Stimulated activated CD4-positive, alpha-beta T cell treated with anti-CD3 and anti-CD28 coated beads, Interleukin-15, amount 100 ng/mL, for 1 hour (primary cell): ENCODE measurements at places on chromosomes 7 and 10.

- no peak for DNase-seq
These were observed 20.5 kb upstream of the RASGEF1A start for GRCh38 chr10:43287056-43288007.

- DNase-seq = no peak
These were observed 43.2 kb upstream of the TES start for GRCh38 chr7:116167177-116167576.

GRCh38 chr10:14761372-14761771, 13.3 kb downstream of the FAM107B start:
- no peak for DNase-seq

DNA sequence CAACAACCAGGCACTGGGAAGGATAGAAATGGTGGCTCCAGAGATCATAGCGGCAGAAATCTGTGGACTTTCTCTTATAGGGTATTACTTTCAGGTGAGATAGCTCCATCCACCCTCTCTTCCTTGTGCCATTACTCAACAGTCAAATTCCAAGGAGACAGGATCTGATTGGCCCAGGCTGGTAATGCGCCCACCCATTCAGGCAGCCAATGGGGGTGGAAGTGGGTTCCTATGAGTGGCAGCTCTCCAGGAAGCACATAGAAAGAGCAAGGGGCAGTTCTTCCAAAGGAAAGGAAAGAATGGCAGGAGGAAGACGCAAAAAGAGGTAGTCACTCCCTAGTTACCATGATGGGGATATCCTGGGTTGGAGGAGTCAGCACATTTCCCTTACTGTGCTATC, 94.4 kb downstream of the STRA8 start:
- DNase-seq = no peak

- no peak for DNase-seq
These were observed 91.0 kb upstream of the COL1A2 start for GRCh38 chr7:94303695-94304094.

DNA sequence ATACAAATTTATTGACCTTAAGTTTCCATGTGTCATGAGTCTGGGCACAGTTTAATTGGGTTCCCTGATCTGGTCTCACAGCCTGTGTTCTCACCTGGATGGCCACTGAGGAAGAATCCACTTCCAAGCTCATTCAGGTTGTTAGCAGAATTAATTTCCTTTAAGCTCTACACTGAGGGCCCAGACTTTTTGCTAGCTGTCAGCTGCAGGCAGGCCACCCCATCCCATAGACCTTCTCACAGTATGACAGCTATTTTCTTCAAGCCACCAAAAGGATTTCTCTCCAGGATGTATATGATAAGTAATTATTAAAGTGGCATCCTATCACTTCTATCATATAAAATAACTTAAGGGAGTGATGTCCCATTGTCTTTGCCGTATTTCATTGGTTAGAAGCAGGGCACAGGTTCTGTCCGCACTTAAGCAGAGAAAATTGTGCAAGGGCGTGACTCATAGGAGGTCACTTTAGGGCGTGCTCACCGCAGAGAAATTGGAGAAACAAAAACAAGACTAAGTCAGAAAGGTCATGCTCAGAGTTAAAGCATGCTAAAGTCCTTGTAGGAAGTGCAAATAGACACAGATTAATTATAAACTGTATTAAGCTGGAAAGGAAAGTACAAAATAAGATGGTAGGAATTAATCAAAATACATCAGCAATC, 109.9 kb downstream of the AHR start:
- DNase-seq = no peak

GRCh38 chr10:78384049-78384431, 350.4 kb downstream of the RPS24 start:
- DNase-seq = no peak

DNA sequence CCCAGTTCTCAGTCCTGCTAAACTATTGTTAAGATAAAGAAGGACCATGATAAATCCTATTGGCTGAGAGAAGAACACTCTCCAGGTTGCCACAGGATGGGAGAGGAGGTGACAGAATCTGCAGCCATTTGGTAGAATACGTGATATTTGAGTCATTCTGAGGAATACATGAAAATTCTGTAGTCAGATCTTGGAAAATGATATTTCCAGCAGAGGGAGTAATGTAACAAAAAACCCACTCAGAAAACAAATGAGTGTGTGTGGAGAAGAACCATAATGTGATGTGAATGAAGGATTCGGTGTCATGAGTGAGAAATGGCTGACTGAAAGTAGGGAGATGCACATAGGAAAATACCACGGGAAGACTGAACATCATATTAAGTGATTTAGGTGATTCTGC, 128.5 kb upstream of the PFKP start:
- DNase-seq = no peak

GRCh38 chr7:152660021-152660420, 15.9 kb downstream of the XRCC2 start:
- no peak for DNase-seq

GRCh38 chr7:86094166-86094669, 549.5 kb upstream of the GRM3 start:
- DNase-seq = no peak

GRCh38 chr10:86103391-86104101, 263.0 kb downstream of the GRID1 start:
- no peak for DNase-seq

GRCh38 chr10:16141499-16141898, 281.2 kb upstream of the MINDY3 start:
- no peak for DNase-seq

DNA sequence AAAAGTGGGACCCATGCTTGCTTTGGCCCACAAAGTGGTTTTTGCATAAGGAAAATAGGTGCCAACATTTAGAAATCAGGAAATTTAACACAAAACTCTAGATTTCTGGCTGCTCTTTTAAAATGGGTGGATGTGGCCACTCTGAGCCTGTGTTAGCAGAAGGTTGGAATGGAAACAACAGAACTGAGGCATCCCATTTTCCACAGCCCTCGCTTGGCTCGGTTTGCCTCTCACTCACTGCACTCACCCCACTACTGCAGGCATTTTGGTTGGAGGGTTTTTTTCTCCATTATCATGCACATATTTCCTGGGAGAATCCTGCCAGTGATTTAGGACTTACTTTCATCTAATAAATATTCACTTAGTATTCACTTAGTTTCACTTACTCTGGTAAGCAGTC, 178.9 kb downstream of the BICC1 start:
- DNase-seq = no peak

DNA sequence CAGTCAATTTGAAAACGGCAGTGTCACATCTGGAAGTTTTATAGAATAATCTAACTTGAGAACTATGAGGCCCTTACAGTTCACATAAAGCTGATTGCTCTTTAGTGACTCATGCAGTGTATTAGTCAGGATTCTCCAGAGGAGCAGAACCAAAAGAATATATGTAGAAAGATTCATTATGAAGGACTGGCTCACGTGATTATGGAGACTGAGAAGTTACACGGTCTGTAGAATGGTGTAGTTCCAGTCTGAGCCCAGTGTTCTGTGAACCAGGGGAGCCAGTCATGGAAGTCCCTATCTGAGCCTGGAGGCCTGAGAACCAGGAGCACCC, 21.5 kb downstream of the RBM33 start:
- no peak for DNase-seq

DNA sequence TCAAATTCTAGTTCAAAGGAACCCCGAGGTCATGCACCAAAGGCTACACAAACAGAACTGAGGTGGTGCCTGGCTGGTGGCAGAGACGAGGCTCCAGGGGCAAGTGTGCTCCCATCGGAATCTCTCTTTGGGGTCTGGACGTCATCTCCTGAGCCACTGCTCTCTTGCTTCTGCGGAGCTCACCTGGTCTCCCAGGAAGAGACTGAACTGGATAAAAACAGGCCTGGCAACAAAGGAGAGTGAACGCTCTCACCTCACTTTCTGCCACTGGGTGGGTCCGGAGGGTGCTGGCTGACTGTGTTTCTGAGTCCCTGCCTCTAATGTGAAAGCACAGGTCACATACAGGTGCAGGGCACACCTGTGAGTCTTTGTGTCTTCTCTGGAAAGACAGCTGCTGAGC, 22.4 kb downstream of the VIPR2 start:
- no peak for DNase-seq

DNA sequence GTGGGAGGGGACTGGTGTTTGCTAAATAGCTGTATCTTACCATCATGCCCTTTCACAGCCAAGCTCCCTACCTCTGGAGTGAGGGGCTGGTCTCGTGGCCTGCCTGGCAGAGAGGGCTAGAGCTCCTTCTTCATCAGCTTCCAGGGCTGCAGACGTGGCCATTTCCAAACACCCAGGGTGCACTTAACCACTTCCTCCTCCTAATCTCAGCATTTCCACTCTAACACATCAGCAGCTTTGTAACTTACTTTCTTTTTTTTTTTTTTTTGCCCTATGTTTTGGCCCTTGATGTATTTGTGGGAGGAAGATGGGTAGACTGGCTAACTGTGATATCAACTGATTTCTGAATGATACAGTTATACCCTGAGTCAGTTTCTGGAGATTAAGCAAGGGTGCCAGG, 27.4 kb downstream of the LRRC4 start:
- DNase-seq = no peak

DNA sequence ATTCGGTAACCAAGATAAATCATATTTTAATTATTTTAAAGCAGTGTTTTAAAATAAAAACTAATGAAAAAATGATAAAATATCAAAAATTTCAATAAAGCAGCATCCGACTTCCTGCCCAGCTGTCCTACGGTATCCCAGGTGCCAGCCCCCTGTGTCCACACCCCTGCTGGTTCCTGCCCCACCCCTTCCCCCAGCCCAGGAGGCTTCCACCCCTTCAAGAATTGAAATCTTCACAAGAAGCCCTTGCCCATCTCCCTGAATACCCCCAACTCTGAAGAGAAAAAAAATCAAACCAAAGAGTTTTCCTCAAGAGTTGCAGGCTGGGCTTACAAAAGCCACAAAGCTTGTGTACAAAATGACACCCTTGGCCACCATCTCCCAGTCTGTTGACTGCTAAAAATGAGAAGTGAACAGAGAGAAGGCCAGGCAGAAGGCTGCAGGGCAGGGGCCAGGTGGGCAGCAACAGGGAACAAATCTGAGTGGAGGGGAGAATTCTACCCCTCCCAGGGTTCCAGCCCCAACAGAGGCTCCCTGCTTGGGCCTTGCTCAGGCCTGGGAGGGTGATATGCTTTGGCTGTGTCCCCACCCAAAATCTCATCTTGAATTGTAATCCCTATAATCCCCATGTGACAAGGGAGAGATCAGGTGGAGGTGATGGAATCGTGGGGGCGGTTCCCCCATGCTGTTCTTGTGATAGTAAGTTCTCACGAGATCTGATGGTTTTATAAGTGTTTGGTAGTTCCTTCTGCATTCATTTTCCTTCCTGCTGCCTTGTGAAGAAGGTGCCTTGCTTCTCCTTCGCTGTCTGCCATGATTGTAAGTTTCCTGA, 14.5 kb downstream of the GPRIN2 start:
- DNase-seq = no peak

DNA sequence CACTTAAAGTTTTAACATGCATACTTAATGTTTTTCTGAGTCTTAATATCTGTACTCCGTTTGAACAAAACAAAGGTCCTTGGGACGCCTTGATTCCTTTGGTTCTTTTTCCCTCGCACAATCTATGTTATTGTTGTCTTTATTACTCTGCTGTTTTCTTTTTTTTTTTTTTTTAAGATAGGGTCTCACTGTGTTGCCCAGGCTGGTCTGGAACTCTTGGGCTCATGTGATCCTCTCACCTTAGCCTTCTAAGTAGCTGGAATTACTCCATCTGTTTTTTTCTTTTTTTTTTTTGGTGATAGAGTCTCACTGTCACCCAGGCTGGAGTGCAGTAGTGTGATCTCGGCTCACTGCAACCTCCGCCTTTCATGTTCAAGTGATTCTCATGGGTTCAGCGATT, 13.2 kb downstream of the MLLT10 start:
- DNase-seq = no peak

DNA sequence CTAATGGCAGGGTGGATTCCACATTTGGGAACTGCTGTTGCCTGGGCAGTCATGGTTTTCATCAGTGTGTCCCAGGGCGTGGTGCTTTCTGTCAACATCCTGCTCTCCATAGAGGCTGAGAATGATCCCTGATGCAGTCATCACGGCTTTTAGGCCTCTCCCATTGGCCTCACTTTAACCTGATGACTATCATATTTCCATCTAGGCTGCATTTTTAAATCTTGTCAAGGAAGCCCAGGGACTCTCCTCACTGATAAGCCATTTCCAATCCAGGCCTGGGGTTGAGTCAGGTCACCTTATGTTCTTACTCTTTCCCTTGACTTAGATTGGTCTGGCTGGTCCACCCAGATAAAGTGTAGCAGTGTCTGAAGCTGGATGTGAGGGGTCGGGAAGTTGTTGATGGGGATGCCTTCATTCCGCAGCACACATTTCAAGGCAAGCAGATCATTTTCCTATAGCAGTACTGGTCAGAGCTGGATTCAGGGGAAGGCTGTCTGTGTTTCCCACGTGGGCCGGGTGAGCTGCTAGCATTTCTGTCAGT, 177.0 kb downstream of the AUTS2 start:
- no peak for DNase-seq

DNA sequence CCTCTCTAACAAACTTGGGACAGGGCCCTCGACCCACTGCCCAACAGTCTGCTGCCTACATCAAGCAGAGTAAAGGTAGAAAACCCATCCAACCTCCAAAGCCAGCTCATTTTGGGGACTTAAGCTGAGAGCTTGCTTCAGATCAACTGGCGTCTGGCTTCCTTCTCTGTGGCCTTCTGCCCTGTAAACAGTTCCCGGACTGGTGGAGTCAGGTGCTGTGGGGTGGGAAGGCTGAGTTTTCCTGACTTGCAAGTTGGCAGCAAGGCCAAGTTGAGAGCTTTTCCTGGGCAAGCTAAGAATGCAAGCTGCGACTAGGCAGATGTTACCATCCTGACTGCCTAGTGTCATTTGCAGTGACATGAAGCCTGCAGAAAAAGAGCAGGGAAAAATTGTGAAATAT, 3.7 kb downstream of the GALNT17 start:
- no peak for DNase-seq

DNA sequence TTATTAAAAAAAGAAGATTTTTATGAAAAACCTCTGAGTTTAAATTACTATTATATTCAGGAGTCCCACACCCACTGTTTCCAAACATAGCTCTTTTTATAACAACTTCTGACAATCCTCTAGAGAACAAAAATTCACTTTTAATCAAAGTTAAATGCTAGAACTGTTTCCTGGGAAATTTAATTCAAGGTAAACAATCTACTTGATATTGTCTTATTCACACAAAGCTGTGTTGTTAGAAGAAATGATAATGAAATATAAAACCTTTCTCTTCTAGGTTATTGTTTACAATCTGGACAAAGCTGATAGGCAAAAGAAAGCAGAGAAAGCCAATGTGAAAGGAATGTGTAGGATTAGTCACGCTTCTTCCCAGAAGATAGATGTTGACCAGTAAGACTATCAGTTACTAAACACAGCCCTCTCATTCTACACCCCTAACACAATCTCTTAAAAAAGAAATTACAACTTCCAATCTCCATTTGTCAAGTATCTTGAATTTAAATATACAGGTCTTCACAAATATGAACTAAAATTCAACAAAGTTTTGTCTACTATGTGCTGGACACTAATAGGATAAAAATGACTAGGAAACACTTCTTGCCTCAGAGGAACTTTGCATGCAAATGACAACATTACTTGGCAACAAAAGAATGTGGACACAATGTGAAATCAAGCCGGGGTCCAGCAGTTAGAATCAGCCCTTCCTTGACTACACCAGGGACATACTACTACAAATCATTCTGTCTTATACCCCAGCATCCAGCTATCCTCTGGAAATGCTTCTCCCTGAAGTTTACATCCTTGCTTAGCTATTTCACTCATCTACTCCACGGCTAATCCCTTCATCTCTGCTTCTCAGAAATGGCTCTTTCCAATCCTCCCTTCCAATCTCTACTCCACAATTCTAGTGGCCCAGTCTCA, 123.7 kb downstream of the IMMP2L start:
- no peak for DNase-seq

- no peak for DNase-seq
These were observed 96.4 kb downstream of the FOXL3 start for GRCh38 chr7:386385-386784.
